ENCODE measurements at places on chromosomes 13 and 19.

- DNase-seq, result no peak
These were observed 4.6 kb upstream of the ITGBL1 start for GRCh38 chr13:101447852-101448251.

DNA sequence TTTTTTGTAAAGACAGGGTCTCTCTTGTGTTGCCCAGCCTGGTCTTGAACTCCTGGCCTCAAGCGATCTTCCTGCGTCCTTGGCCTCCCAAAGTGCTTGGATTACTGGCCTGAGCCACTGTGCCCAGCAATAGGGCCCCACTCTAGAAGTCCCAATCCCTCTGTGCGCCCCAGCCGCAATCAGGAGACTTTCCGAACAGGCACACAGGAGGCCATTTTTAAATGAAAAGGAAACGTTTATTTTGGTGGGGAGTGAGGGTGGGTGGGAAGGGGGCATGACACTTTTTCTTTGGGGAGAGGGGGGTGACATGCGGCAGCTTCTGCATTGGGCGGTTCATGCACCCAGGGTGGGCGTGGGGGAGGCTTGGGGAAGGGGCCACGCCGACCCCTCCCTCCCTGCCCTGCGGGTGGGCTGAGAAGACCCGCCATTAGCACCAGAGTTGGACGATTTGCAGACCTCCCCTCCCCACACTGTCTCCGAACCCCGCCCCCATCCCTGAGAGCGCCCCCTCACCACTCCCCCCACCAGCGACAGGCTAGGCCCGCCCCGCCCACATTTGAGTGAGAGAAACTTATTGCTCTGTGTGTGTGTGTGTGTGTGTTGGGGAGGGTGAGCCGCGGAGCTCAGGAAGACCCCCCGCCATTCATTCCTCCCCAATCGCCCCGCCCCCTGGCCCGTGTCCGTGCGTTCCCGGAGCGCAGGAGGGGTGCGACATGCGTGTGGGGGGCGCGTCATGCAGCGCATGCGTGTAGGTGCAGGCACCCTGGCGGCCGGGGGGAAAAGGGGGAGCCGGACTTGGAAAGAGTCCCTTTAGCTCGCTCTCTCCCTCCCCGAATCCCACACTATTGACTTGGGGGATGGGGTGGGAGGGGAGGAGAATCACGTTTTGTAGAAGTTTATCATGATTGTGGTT, 17.2 kb downstream of the KCNC3 start:
- DNase-seq, result peak; percentile 64

DNA sequence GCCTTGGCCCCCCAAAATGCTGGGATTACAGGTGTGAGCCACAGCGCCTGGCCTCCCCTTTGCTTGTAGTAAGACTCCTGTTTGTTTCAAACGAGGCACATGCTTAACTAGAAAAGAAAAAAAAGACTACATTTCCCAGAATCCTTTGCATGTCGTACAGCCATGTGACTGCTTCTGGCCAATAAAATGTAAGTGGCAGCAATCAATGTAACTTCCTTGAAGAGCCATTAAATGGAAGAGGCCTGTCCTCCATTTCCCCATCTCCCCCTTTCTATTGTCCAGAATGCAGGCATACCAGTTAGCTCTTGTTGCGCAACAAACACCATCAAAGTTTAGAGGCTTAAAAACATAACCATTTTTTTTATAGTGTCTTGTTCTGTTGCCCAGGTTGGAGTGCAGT, 10.4 kb upstream of the GPR32 start:
- DNase-seq, result peak; percentile 28

DNA sequence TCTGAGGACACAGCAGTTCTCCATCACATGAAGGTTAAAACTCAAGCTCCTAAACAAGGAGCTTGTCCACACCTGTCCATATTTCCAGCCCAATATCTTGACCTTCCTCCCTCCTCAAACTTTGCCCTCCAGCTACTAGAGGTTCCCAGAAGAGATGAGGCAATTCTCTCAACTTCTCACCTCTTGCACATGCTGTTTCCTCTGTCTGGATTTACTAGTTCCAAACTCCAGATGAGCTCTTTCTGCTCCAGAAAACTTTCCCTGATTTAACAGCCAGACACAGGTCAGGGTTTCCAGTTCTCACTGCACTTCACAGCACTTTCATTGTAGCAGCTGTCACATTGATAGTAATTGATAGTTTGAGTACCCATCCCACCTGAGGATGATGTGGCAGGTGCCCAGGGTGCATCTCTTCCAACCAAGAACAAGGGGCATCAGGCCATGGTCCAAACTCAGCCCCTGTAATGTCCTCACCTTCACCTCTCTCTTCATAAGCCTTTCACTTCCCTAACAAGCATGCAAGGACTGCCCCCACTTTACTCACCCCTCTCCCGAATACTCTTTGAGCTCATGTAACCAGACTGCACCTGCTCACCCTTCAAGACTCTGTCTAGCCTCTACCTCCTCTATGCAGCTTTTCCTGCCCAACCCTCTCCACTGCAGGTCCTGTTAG, 3.0 kb upstream of the WDFY2 start:
- DNase-seq, result no peak

DNA sequence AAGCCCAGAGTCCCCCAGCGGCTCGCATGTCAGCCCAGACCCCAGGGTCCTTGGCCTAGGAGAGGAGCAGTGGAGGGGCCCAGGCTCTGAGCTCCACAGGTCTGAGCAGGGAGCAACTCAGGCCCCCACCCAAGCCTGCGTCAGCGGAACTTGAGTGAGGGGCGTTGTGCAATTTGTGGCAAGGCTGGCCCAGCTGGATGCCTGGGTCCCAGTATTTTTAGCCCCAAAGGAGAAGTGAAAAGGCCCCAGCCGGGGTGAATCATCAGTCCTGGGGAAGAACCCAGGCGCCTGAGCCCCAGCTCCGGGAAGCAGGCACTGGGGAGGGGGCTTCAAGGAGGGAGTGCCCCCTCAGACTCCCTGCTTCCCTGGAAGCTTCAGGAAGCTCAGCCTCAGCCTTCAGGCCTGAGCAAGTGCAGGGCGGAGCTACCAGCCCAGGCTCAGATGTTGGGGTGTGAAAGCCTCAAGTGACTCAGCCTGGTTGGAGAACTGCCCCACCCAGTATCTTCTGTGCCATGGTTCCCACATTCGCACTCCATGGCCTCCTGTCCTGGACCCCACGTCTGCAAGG, 7.2 kb downstream of the MED29 start:
- no peak for DNase-seq

DNA sequence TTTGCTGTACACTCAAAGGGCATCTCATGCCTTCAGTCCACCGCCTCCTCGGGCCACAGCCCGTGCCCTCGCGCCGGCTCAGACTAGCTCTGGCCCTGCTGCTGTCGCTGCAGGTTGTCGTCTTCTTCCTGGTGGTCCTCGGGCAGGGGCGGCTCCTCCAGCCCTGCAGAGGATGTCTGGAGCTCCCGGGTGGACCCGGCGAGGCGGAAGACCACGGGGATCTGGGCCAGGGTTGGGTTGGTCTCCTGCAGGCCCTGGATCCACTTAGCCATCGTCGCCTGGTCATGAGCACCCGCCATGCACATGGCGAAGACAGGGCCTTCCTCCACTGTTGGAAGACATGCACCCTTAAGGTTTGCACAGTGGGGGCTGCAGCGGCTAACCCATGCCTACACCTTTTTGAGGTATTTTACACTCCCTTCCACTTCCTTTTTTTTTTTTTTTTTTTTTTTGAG, 489 bp upstream of the ZNF653 start:
- DNase-seq, result no peak

GRCh38 chr13:63972328-63972727, 2556.7 kb upstream of the PCDH20 start:
- no peak for DNase-seq

DNA sequence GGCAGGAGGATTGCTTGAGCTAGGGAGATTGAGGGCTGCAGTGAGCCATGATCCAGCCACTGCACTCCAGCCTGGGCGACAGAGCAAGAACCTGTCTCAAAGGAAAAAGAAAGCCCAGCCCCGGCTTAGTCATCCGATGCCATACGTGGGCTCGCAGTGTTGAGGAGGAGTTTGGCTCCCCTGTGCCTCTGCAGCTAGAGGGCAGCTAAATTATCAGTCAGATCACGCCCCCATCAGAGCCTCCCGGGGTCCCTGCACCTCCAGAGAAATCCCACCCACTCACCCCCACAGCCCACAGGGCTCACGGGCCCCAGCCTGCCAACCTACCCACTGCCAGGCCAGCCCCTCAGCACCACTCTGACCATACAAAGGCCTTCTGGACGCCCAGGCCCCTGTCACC, 27.6 kb downstream of the MAU2 start:
- DNase-seq, result no peak
